Activated T-cell treated with anti-CD3 and anti-CD28 coated beads for 1 hour (primary cell): ENCODE measurements at places on chromosomes 12 and 14.

GRCh38 chr12:91846466-91847055 is 299.1 kb downstream of the BTG1 start:
- no peak for DNase-seq

- no peak for DNase-seq
These were observed 261.6 kb downstream of the DACT1 start for GRCh38 chr14:58899317-58899713.

DNA sequence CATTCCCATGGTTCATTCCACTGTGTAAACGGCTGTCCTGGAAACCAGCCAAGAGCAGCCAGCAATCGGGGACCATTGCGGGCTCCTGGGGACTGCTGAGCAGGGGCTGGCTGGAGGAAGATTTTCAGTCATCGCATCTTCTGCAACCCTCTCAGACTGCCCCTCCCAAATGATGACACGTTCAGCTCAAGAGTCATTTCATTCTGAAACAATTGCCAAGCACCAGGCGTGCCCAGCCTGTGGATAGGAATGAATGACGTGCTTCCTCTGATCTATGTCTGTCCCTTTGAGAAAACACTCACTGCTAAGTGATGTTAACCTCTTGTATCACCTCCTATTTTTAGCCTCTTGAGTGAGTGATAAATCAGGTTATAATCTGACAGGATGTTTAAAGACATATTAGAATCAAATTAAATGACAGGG is 62.0 kb downstream of the NDUFA12 start:
- no peak for DNase-seq

DNA sequence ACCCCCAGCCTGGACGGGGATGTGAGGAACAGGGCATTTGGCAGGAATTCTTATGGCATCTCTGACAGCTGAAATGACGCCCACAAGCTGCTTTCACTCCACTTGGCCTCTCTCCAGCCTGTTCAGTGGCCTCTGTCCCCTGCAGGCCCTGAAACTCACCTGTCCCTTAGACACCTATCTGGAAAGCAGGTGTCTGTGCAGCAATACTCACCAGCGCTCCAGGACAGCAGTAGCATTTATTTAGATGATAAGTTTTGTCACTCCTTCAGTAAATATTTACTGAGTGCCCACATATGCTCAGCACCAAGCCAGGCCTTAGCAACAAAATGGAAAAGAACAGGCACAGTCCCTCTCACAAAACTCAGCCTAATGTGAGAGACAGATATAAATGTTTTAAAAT is 311.1 kb upstream of the FKBP4 start:
- no peak for DNase-seq

GRCh38 chr14:105161309-105161708 is 7.3 kb downstream of the JAG2 start:
- no peak for DNase-seq
